ENCODE measurements at places on chromosomes 2 and 18. TPM values are rescaled to one million over a fixed set of nuclear protein-coding genes. Genes with fewer than 3 reads are reported as not detected.

DNA sequence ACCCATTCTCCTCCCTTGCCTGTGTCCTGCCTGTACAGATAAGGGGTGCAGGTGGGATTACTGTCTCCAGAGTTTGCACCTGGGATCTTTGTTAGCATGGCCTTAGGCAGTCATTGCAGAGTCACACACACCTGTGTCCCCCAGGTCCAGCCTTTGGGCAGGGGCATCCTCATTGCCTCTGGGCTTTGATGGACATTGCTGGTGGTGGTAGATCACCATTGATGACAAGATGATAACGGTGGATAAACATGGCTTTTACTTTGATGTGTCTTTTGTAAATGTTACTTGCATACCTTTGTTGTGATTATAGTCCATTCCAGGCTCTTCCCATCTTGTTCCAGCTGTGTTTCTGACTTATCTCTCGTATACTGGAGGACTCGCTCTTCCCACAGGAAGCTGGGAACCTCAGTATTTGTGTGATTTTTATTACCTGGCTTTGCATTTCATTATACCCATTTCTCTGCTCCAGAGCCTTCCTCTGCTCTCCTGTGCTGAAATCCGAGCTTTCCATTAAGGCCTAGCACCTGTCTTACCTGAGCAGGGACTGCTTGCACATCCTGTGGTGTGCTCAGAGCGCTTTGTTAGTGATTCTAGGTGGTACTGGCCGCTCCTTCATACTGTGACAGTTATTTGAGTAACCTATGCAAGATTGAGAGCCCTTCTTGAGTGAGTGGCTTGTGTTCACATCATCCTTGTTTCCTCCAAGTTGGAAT lies 79.2 kb downstream of the PTPRM start:
- peaks cover 36% of the 10 kb centered on the region for H3K4me1 ChIP-seq
- H3K36me3 ChIP-seq, result no peaks in the 10 kb centered on the region
- no peak overlapping the region for H3K4me3 ChIP-seq
- DNase-seq, result no peak
- no peak overlapping the region for H3K27ac ChIP-seq

GRCh38 chr18:4292696-4293095 lies 162.4 kb downstream of the DLGAP1 start:
- H3K27ac ChIP-seq, result no peak overlapping the region
- no peaks in the 10 kb centered on the region for H3K36me3 ChIP-seq
- no peaks in the 10 kb centered on the region for H3K27me3 ChIP-seq
- H3K4me1 ChIP-seq, result no peaks in the 10 kb centered on the region
- no peak for DNase-seq
- H3K4me3 ChIP-seq, result no peak overlapping the region

GRCh38 chr18:29969876-29970275 lies 1072.7 kb downstream of the DSC3 start:
- no peak overlapping the region for H3K27ac ChIP-seq
- DNase-seq, result no peak
- H3K4me1 ChIP-seq, result no peaks in the 10 kb centered on the region
- no peak overlapping the region for H3K4me3 ChIP-seq

DNA sequence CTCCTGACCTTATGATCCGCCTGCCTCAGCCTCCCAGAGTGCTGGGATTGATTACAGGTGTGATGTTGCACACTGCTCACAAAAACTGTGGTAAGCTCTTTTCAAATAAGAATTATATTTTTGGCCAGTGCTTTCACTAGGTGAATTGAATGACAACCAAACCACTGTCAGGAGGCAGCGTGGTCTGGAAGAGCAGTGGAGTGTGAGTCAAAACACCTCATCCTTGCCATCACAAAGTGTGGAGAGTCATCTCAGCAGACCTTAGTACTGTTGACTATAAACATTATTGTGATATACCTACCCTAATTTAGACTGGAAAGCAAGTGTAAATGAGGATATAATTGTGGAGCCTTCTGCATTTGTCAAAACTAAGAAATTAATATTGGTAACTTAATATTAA lies 61.3 kb downstream of the UBE2E3 start:
- no peaks in the 10 kb centered on the region for H3K36me3 ChIP-seq
- peaks cover 7% of the 10 kb centered on the region for H3K4me1 ChIP-seq
- no peaks in the 10 kb centered on the region for H3K27me3 ChIP-seq
- no peak for DNase-seq
- H3K4me3 ChIP-seq, result no peak overlapping the region
- H3K27ac ChIP-seq, result no peak overlapping the region

- H3K4me1 ChIP-seq, result no peaks in the 10 kb centered on the region
- H3K27ac ChIP-seq, result no peak overlapping the region
- no peak for DNase-seq
These were observed 12.3 kb downstream of the FLACC1 start for GRCh38 chr2:201344663-201345366.

- H3K4me3 ChIP-seq, result no peak overlapping the region
- H3K36me3 ChIP-seq, result no peaks in the 10 kb centered on the region
- no peak for DNase-seq
- H3K27me3 ChIP-seq, result no peaks in the 10 kb centered on the region
These were observed 347.6 kb downstream of the CTNNA2 start for GRCh38 chr2:79860228-79861058.

GRCh38 chr2:61759005-61759404 lies 94.9 kb downstream of the FAM161A start:
- peaks cover 12% of the 10 kb centered on the region for H3K4me1 ChIP-seq
- no peak overlapping the region for H3K4me3 ChIP-seq
- no peak overlapping the region for H3K27ac ChIP-seq
- no peaks in the 10 kb centered on the region for H3K27me3 ChIP-seq
- no peaks in the 10 kb centered on the region for H3K36me3 ChIP-seq
- no peak for DNase-seq

GRCh38 chr2:168243061-168243460 lies 4.3 kb downstream of the STK39 start:
- no peaks in the 10 kb centered on the region for H3K4me1 ChIP-seq
- no peak for DNase-seq
- H3K36me3 ChIP-seq, result no peaks in the 10 kb centered on the region
- no peak overlapping the region for H3K27ac ChIP-seq
- no peaks in the 10 kb centered on the region for H3K27me3 ChIP-seq

- no peak for DNase-seq
- H3K36me3 ChIP-seq, result no peaks in the 10 kb centered on the region
- H3K4me1 ChIP-seq, result peaks cover 31% of the 10 kb centered on the region
- no peaks in the 10 kb centered on the region for H3K27me3 ChIP-seq
These were observed 7.5 kb downstream of the TGFBRAP1 start for GRCh38 chr2:105321875-105322646.

- H3K4me3 ChIP-seq, result peak overlapping the region; percentile 70
- H3K4me1 ChIP-seq, result peaks cover 3% of the 10 kb centered on the region
These were observed 231.6 kb upstream of the SMAD2 start for GRCh38 chr18:48161911-48162698.

DNA sequence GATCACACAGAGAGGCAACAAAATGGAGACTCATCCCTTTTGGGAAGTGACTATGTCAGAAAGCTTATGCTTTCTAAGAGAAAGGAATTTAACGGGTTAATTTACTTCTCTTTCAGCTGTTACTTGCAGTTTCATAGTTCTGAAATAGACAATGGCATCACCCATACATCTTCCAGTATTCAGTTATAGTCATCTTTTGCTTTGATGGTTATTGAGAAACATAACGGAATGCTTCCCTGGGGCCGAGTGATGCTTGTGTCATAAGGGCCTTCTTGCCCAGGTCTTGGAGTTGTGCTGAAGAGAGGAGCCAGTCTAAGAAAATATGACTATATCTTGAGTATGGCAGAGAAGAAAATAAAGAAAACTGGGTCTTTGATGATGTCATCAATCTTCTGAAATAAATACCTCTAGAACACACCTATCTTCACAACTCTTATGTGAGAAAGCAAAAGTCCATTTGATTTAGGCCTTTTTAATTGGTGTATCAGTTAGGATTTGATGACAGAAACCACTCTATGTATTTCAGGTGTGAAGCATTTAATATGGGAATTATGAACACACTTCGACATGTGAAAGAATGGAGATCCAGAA lies 328.2 kb downstream of the LRRTM4 start:
- no peak overlapping the region for H3K4me3 ChIP-seq
- H3K4me1 ChIP-seq, result no peaks in the 10 kb centered on the region
- H3K27ac ChIP-seq, result no peak overlapping the region
- no peaks in the 10 kb centered on the region for H3K27me3 ChIP-seq
- DNase-seq, result no peak

DNA sequence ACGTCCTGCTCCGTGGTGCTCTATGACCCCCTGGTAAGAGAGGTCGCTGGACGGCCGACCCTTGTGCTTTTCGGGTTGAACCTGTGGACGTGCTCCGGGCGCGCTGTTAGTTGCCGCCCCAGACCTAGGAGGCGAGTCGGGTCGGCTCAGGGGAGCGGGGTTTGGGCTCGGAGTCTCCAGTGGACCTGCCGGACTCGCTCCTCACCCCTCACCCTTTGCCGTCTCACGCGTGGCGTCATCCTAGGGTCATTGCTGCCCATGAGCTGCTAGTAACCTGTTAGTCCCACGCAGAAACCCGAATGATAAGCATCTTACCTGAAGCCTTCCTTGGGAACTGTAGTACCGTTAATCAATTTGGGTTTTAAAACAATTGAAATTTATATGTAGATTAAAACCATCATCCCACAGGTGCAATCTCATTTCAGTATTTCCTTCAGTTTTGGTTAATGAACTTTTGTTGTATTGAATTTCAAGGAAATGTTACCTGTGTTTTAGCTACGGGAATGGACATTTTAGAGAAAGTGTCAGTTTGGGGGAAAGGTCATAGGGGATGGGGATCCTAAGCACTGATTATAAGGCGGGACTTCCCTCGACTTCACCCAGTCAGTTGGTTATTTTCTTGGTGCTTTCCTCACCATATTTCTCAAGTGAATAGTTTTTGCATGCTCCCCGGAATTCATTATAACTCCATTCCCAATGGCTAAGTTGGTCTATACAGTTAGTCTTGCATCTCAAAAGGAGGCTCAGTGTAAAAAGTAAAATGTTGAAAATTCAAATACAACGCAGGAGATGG lies 536 bp downstream of the ELP2 start:
- peaks cover 24% of the 10 kb centered on the region for H3K4me1 ChIP-seq
- no peaks in the 10 kb centered on the region for H3K27me3 ChIP-seq
- DNase-seq, result no peak
- H3K27ac ChIP-seq, result peak overlapping the region; percentile 99

DNA sequence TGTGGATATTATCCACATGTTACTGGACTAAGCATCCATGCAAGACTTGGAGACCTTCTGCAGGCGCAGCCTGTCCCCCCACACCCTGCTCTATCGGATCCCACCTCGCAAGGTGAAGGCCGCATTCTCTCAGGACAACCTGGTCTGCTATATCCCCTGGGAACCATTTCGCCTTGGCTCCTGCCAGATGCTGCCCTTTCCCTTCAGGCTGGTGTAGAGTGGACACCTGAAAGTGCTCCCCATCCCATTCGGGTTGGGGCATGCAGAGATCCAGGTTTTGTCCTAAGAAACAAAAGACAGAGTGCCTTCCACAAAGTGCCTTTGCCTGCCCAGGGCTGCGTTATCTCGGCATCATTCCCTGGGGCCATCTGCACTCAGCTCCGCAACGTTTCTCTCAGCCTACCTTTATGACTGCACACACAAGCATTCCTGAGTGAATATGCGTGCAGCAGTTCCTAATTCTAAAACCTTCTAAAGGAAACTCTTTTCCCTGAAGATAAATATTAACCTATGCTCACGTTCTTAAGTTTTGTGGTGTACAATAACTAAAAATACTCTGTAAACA lies 20.5 kb downstream of the FHL2 start:
- peak overlapping the region; percentile 84 for H3K27ac ChIP-seq
- no peaks in the 10 kb centered on the region for H3K36me3 ChIP-seq
- H3K4me1 ChIP-seq, result peaks cover 96% of the 10 kb centered on the region

DNA sequence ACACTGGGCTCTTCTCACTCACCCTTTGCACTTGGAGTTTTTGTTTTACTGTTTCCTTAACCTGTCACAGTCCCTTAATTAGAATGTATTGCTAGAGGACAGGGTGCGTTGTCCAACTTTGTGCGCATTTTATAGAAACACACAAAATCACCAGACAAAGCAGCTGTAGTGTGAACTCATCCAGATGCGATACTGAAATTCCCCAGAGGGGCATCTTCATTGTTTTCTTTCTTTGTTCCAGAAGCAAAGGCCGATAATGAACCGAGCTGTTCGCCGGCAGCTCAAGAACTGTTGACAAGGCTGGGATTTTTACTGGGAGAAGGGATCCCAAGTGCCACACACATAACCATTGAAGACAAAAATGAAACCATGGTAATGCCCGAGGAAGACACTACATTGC lies 137.6 kb downstream of the WDSUB1 start:
- H3K4me3 ChIP-seq, result no peak overlapping the region
- DNase-seq, result no peak
- H3K4me1 ChIP-seq, result peaks cover 6% of the 10 kb centered on the region
- H3K27me3 ChIP-seq, result no peaks in the 10 kb centered on the region

GRCh38 chr2:59012234-59012633 lies 771.1 kb upstream of the FANCL start:
- no peaks in the 10 kb centered on the region for H3K27me3 ChIP-seq
- H3K36me3 ChIP-seq, result no peaks in the 10 kb centered on the region
- no peak overlapping the region for H3K27ac ChIP-seq
- no peak for DNase-seq

DNA sequence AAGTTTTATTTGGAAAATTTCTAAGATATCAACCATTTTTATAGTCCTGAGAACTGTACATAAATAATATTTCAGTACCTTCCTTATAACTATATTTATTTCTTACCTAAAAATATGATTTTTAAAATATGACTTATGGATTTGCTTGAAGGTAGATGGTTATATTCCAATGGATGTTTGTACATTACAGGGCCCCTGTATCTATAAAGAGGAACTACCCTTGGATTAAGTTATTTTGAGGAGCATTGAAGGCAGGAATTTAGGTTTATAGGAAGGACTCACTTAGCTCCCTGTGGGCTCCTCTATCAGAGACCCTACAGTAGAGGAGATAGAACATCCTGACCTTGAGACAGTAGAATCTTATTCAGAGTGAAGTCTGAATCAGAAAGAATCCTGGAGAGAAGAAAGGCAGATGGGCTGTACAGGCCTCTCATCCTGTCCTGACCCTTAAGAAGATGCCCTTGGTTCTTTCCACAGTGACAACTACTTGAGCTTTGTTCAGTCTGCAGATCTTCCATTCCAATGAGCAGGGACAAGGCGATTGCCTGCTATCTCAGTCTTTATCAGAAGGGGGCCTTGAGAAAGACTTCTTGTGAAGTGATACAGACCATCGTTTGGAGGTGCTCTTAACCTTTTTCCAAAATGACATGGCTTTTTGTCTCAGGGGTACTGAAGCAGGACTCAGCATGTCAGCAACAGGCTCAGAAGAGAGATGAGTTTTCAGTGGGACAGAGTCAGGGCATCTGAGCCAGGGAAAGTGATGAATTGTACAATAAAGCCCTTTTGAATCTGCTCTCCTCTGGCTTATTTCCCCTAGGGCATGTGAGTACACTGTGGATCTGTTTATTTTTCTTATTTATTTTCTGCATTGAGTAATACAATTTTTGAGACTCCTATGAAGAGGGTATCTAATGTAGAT lies 20.9 kb downstream of the OXER1 start:
- no peak overlapping the region for H3K27ac ChIP-seq
- DNase-seq, result no peak
- H3K4me3 ChIP-seq, result no peak overlapping the region
- no peaks in the 10 kb centered on the region for H3K4me1 ChIP-seq
- H3K36me3 ChIP-seq, result peaks cover 13% of the 10 kb centered on the region
- no peaks in the 10 kb centered on the region for H3K27me3 ChIP-seq

The IL1RL2 gene
- 0.43 TPM for total RNA-seq

The MC5R gene
- not detected for total RNA-seq

The CIB4 gene
- not detected for total RNA-seq

The AGXT gene
- total RNA-seq, result not detected

The ALLC gene
- total RNA-seq, result not detected

The PKDCC gene
- total RNA-seq, result 159 TPM

The C2orf78 gene
- not detected for total RNA-seq

The ANKRD53 gene
- 0.40 TPM for total RNA-seq
